Stimulated activated CD4-positive, alpha-beta T cell treated with anti-CD3 and anti-CD28 coated beads, Interleukin-12 subunit alpha, Interleukin-12 subunit beta, amount 100 ng/mL, for 48 hours (primary cell): ENCODE measurements at places on chromosomes 4 and X.

DNA sequence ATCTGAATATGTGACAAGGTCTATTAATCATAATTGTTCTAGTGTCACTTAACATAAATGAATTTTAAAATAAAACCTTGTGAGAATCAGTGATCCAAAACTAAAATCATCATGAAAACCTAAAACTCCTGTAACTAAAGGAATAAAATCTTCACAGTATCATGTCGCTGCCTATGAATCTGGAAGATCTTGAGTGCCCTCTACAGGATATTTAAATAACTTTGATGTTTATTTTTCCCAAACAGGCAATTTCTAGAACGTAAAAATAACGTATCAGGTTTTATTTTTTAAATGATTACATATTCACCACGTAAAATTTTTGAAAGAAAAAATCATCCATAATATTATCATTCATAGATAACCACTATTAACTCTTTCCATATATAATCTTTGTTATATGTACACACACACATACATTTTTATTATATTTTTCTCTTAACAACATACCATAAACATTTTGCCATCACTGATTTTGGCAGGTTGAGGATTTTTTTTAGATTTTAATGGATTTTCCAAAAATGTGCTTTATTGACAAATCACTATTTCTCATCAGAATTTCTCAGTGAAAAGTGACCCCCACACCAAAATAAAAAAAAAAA, 79.6 kb downstream of the COMMD8 start:
- no peak for DNase-seq

DNA sequence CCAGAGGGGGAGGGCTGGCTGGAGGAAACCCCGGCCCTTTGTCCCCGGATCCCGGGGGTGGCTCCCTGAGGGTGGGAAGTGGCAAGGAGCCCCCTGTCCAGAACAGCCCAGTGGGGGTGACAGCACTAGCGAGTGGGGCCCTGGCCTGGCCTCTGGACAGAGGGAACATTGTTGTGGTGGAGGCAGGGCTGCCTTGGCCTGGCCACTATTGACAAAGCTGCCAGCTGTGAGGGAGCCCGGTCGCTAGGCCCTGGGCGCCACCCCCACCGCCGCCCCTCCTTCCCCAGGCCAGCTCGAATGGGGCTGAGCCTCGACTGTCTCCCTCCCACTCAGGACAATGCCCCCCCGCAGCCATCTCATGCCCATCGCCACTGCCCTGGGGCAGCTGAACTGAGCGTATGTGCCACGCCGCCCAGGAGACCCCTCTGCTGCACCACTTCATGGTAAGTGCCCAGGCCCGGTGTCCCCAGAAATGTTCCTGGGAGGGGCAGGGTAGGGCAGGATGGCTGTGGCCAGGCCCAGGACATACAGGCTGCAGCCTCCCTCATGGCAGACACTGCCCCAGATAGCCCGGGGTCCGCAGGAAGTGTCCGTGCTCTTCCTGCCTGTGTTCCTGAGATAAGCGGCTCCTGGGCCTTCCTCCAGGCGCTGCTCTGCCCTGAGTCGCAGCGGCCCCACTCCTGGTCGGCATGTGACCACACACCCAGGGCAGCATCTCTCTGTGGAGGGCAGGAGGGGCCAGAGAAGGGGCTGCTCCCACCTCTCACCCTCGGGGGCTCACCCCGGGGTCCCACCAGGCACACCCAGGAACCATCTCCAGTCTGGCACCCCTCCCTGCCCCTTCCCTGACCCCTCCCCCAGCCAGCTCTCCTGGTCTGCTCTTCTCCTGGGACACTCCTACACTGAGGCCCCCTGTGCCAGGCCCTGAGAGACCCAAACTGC, 1.4 kb downstream of the PLXNB3 start:
- no peak for DNase-seq

DNA sequence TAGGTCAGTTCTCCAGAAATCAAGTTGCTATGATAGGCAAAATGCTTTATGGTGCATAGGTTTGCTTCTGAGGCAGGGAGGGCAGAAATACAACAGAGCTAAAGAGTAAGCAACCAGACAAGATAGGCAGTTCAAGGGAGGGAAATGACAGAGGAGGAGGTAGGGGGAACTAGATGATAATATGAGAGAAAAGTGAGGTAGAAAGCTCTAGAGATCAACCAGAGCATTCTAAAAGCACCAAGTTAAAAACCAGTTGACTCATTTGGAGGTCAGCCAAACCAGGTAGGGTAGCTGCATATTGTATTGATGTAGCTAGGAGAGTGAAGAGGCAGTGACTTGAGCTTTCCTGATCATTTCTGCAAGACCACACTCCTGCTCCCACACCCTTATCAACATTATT, 49.0 kb upstream of the SLC16A2 start:
- DNase-seq = no peak

- no peak for DNase-seq
Observed at GRCh38 chr4:85741921-85742591, 267.1 kb downstream of the ARHGAP24 start.

DNA sequence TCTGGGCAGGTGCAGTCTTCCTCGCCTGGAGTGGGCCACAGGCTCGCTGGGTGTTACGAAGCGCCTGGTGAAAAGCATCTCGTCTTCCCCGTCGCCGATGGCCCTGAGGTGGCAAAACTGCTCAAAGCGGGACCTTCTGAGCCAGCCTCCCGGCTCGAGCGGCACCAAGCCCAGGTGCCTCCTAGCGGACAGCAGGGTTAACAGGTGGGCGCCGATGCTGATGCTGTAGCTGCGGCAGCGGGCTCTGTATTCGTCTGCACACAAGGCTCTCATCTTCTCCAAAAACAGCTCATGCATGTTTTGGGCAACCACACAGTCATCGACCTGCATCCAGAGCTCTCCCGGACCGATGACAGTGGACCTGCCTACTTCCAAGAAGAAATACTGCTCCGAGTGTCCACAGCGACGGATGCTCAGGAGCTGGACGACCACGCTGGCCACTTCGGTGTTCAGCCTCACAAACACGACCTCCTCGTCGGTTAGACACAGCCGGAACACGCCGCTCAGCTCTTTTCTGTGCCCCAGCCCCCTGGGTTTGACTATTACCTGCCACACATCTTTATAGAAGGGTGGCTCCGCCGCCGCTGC, 1.2 kb downstream of the IRS4 start:
- DNase-seq = no peak

- no peak for DNase-seq
Observed at GRCh38 chrX:154373340-154374306, 811 bp downstream of the FLNA start.

GRCh38 chrX:19571711-19572110, 56.4 kb upstream of the MAP3K15 start:
- peak; percentile 26 for DNase-seq

GRCh38 chrX:71809886-71810285, 46.7 kb downstream of the CXorf49B start:
- DNase-seq = no peak

GRCh38 chr4:134160211-134160610, 41.4 kb downstream of the PABPC4L start:
- DNase-seq = no peak

- DNase-seq = no peak
Observed at GRCh38 chrX:46653482-46653881, 79.9 kb downstream of the CHST7 start.

DNA sequence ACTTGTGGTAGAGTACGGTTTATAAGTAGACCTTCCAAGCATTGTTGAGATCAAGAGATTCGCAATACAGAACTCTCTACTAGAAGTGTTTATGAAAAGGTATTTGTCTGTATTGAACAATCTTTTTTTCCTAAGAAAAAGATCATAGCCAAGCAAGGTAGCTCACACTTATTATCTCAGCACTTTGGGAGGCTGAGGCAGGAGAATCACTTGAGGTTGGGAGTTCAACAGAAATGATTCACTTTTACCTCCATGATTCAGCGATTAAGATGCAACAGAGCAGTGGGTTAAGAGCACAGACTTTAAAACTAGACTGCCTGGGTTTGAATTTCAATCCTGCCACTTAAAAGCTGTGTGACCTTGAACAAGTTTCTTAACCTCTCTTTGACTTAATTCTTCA, 74.3 kb downstream of the TMEM156 start:
- DNase-seq = peak; percentile 9

- DNase-seq = no peak
Observed at GRCh38 chr4:77595364-77595973, 10.2 kb upstream of the CXCL13 start.

GRCh38 chr4:118752551-118752950, 67.4 kb downstream of the METTL14 start:
- DNase-seq = no peak

GRCh38 chrX:66622209-66622608, 16.7 kb downstream of the EDA2R start:
- DNase-seq = no peak

DNA sequence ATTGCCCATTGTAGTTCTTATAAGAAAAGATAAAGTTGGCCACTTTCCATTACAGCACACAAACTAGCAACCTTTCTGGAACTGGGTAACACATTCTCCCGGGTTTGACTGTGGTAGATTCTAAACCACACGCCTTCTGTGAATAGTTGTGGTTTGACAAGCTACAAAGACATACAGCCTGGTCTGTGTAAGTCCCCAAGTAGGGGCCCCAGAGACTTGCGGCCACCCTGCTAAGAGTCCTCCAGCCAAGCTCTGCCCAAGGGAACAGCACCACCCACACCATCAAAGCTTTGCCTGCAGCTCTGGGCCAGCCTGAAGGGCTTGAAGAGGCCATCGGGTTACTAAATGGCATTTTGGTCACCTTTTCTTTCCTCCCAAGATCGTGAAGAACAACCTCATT, 203.4 kb downstream of the MAML3 start:
- DNase-seq = peak; percentile 25

GRCh38 chrX:21985332-21985777, 44.8 kb downstream of the SMS start:
- DNase-seq = peak; percentile 82

- no peak for DNase-seq
Observed at GRCh38 chr4:110418641-110419040, 57.3 kb upstream of the ENPEP start.

DNA sequence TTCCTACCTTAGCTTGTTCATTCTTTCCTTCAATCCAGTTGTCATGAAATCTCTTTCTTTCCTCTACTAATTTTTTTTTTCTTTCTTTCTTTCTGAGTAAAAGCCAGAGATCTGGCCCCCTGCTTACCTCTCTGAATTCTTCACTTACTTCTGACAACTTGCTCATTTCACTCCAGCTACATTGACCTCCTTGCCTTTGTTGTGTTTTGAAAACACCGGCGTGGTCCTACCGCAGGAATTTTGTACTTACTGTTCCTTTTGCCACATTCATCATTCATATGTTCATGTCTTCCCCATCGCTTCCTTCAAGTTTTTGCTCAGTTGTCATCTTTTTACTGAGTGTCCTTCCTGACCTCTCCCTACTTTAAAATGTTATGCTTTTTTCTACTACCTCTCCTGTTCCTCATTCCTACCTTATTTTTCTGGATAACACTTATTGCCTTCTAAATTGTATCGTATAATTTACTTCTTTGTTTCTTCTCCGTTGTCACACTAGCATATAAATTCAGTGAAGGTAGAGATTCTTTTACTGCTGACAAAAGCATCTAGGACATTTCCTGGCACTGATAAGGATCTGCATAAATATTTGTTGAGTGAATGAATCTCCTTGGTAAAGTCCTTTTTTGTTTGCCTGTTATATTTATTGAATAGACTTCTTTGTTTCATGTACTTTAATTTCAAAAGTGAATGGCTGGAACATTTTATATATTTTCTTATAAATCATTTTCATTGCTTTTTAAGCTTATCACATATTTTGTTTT, 74.4 kb downstream of the NFKB1 start:
- no peak for DNase-seq
